ENCODE measurements at places on chromosomes 11 and 22.

- DNase-seq: no peak
These were observed 363.5 kb downstream of the BUD13 start for GRCh38 chr11:116409238-116409637.

- no peak for DNase-seq
These were observed 53.3 kb upstream of the ARFGAP3 start for GRCh38 chr22:42910221-42910942.

DNA sequence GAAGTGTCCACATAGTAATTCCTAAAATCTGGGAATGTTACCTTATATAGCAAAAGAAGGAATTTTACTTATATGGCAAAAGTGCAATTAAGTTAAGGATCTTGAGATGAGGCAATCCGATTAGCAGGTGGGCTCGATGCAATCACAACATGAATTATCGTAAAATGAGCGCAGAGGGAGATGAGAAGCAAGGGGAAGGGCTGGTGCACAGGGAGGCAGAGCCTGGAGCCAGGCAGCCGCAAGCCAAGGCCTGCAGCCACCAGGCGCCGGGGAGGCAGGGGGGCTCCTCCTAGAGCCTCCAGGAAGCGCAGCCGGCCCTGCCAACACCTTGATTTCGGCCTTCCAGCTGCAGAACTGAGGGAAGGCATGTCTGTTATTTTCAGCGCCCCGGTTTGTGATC is 85.7 kb downstream of the CELSR1 start:
- no peak for DNase-seq

DNA sequence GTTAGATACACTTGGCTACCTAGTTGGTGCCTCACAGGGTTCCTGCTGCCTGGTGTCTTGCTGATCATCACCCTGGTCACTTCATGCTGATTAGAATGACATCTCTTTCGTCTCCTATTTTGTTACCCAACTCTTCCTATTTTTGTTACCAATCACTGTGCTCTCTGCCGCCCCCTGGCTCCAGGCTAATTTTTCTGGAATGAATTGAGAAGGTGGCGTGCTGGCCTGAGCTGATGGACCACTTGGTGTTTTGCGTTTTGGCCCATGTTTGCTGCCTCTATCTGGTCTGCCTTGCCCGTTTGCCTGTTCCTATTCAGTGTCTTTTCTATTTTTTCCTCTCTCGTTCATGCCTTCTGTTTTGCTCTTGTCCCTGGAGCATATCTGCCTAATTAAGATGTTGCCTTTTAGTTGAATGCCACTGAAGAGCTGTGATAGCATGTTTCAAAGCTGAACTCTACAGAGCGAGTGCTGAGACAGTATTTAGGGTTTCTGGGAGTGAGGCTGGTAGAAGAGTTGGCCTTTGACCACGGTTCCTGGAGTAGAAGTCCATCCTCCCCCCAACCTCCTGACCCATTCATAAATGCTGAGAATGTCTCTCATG is 5.9 kb upstream of the ATF4 start:
- peak; percentile 41 for DNase-seq

- DNase-seq: no peak
These were observed 50.5 kb downstream of the MAML2 start for GRCh38 chr11:96292291-96293010.

GRCh38 chr22:46763051-46763705 is 728 bp downstream of the TBC1D22A start:
- DNase-seq: peak; percentile 28

DNA sequence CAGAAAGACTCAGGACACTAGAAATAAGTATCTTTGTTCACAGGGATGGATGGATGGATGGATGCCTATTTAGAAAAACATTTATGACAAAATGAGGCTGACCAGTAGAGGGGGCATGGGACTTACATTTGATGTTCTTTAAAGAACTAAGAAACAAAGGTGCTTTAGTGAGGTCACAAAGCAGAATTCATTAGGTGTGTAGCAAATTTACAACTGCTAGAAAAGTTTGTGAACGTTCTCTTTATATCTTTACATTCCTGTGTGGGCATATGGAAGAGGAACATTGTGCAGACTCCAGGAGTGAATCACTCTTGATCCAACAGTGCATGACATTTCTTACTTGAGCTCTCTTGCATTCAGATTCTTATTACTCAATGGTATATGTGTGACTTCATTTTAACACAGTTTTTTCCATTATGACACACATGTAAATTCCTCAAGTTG is 15.8 kb upstream of the SIK2 start:
- DNase-seq: peak; percentile 68

- peak; percentile 38 for DNase-seq
These were observed 1.8 kb downstream of the TBC1D22A start for GRCh38 chr22:46764140-46764680.

GRCh38 chr22:26295563-26296126 is 126.4 kb downstream of the SEZ6L start:
- no peak for DNase-seq

- no peak for DNase-seq
These were observed 1.1 kb upstream of the PLXNB2 start for GRCh38 chr22:50308597-50308935.

- peak; percentile 29 for DNase-seq
These were observed at the start of gene SYT12 for GRCh38 chr11:67022961-67023956. SYT12 (plus strand) TSS chr11:67023134; CDS start chr11:67030145, 7,011 bp downstream.

DNA sequence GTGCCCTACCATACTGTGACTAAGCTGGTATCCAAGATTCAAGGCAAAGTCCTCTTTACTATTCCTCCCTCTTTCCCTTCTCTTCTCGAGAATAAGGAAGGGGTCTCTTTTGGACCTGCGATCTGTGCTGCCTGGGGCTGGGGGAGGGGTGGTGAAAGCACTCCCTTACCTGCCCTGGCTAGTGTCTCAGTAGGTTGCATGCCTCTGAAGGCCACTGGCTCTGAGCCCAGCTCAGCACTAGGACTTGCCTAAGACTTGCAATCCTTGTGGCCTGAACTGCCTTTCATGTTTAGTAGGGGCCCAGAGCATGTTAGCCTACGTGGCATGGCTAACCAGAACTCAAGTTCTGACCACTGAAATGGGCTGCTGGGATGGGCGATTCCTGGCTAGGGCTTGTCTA is 13.0 kb upstream of the REXO2 start:
- DNase-seq: peak; percentile 27

DNA sequence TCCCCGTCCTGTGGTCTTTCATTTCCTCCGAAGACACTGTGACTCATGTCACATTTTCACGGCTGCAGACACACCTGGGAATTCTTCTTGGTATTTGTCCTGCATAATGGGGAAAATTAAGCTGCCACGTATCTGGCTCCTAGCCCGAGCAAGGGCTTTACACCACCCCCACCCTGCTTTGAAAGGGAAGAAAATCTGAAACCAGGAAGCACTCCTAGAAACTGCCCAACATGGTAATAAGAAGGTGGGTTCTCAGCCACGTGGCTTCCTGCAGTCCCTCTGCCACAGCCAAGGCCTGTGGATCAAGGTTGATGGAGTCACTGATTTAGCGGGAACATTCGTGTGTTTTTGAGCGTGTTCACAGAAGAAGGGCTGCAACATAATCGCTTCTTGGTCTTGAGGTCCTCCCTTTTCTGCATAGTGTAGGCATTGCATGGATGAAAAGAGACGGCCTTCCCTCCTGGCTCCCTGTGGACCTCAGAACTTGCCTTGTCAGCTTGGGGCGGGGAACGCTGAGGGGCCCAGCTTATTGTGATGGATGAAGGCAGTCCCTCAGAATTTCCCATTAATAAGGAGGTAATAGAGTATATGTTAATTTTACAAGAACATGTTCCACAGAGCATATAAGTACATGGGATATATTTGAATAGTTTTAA is 292.0 kb downstream of the NTM start:
- no peak for DNase-seq

DNA sequence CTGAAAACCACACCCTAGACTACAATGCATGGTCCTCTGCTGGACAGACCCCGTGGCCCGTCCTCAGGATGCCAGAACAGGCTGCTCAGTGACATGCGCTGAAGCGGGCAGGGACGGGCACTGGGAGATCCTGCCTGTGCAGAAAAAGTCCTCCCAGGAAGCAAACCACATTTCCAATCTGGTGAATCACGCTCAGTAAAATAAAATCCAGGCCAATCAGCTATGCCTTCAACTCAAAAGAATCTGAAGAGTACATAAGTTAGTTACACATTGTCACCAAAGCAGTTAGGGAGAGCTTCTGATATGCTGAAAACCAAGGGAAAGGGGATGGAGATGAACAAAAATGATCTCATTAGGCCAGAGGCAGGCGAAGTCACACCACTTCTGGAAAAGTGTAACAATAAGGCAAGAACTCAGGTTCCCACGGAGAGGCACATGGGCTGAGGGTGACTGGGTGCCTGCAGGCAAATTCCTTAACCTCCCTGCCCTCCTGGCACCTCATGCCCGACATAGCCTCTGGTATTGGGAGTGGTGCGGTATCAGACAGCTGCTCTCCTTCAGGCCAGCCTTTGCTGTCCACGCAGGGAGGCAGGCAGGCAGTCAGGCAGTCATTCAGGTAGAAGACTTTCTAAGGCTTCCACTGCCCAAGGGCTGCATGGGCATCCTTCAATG is 66.4 kb downstream of the APOL5 start:
- DNase-seq: peak; percentile 23

- no peak for DNase-seq
These were observed 15.4 kb downstream of the MS4A13 start for GRCh38 chr11:60530454-60531100.

DNA sequence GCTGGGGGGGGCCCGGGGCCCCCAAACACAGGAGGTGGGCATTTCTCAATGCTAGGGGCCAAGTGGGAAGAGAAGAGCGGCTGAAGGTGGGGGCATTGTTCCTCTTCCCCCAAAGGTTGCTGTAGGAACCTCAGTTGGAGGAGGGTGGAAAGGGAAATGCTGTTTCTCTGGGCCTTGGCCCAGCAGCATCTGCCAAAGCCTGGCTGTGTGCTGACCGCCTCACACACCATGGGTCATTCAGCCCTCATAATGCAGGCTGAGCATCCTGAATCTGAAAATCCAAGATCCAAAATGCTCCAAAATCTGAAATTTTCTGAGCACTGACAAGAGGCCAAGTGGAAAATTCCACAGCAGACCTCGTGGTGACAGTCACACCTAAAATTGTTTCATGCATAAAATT is 49.0 kb upstream of the BID start:
- DNase-seq: no peak

- no peak for DNase-seq
These were observed 4.0 kb downstream of the OOSP4A start for GRCh38 chr11:59967677-59968394.

DNA sequence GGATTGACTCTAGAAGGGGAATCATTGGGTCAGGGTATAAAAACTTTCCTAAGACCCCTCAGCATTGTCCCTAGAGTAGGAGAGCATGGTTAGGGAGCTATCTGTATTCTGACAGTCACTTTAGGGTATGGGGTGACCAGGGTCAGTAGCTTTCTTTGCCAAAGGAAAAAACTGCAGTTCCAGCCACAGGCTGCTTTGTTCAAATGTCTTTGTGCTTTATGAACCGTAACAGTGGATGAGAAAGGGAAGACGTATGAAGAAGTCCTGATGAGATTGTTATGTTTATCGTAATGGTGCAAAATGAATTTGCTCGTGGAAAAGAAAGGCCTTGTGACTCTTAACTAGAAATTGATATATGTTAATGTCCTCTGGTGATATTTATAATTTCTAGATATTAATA is 30.0 kb downstream of the CYB5R2 start:
- no peak for DNase-seq

DNA sequence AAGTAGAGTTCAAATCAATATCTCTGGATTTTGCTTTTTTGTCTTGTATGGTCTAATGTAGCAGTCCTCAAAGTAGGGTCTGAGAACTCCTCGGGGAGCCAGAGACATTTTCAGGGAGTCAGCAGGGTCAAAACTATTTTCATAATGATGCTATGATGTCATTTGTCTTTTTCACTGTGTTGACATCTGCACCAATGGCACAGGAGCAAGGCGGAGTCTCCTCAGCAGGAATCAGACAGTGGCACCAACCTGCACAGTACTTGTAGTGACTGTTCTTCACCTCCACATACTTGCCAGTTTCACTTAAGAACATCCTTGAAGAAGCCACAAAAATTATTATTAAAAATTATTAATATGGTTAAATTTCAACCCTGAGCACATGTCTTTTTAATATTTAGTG is 14.9 kb upstream of the FXYD6 start:
- no peak for DNase-seq

DNA sequence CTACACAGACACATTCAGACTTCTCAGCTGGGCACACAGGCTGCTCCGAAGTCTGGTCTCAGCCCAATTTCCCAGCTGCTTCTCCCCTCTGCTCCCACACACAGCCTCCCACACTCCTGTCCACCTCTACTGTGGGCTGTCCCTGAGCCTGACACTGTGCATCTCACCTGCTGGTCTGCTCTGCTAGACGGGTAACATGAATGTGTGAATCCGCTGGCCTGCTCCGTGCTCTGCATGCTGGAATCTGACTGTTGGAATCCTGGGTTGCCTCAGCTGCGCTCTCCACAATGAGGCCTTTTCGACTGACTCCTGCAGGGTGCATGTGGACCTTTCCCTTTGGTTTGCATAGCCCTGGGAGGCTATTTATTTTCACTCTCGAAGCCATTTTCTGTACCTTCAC is 489.5 kb upstream of the B3GAT1 start:
- DNase-seq: no peak

DNA sequence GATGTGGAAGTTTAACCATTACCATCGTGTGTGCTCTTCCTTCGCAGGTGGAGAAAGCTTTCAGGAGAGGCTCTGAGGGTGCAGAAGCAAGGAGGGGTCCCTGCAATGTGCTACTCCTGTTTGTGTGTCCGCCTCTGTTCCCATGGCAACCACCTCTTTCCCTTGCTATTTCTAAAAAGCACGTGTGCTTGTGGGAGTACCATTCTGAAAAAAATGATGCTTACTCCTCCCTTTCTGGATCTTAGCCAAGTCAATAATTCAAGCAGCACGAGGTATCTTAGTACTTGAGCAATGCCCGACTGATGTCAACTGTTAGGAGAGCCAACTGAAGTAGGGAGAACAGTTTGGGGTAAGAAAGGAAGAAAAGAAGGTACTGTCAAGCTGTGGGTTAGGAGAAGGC is 628.7 kb downstream of the NTM start:
- peak; percentile 8 for DNase-seq

GRCh38 chr11:118900535-118901384 is 17.1 kb downstream of the CXCR5 start:
- DNase-seq: no peak

DNA sequence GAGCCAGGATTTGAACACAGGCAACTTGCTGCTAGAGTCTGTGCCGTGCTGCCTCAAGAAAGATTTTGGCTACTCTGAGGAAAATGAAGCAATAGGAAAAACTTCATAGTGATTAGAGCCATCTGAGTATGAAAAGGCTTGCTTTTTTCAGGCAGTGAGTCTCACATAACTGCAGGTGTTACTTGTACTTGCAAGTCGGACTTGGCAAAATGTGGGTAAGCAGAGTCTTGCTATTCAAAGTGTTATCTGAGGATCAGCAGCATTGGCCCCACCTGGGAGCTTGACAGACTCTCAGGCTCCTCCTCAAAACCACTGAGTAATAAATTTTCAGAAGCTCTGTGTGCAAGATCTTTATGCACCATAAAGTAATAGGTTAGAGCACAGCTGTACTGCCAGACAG is 18.1 kb downstream of the RNF141 start:
- no peak for DNase-seq

Data from iris pigment epithelial cell (primary cell).